ENCODE measurements at places on chromosomes 1 and 21.

GRCh38 chr1:218712677-218713076, 367.5 kb downstream of the TGFB2 start:
- DNase-seq: no peak

DNA sequence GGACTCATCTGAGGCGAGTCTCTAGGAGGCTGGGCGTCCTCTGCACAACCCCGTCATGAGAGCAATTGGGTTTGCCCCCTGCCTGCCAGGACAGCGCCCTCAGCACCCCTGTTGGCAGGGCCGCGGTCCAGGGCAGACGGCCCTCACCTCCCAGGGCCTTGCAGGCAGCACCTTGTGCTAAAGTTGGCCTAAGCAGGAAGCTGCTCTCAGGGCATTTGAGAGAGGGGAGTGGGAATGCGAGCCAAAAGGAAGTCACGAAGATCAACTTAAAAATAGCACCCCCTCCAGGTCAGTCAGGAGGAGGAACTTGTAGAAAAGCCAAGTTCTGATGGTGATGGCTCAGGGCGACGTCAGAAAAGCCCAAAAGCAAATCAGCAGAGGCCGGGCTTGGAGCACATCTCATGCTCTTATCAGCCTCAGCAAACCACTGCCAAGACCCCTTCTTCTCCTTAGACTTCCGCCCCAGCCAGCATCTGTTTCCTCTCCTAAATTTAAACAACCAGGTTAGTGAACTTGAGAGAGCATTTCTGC, 12.6 kb upstream of the ADORA3 start:
- no peak for DNase-seq

GRCh38 chr1:42322577-42322976, 12.5 kb downstream of the FOXJ3 start:
- DNase-seq: no peak

DNA sequence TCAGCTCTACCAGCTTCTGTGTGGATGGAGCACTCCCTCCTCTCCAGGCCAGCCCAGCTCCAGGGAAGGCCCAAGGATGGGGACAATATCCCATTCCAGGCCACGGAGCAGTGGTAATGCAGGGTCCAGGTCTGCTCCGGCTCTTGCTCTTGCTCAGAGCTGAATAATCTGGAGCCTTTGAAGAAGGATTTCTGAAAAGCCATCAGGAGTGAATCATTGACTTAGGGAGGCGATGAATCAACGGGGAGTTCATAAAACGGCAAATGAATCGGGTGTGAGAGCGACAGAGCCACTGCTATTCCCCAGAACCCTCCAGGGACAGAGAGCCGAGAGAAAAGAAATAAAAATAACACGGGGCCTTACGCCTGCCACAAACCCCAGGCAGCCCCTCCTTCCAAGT, 7.7 kb downstream of the POU3F1 start:
- no peak for DNase-seq

DNA sequence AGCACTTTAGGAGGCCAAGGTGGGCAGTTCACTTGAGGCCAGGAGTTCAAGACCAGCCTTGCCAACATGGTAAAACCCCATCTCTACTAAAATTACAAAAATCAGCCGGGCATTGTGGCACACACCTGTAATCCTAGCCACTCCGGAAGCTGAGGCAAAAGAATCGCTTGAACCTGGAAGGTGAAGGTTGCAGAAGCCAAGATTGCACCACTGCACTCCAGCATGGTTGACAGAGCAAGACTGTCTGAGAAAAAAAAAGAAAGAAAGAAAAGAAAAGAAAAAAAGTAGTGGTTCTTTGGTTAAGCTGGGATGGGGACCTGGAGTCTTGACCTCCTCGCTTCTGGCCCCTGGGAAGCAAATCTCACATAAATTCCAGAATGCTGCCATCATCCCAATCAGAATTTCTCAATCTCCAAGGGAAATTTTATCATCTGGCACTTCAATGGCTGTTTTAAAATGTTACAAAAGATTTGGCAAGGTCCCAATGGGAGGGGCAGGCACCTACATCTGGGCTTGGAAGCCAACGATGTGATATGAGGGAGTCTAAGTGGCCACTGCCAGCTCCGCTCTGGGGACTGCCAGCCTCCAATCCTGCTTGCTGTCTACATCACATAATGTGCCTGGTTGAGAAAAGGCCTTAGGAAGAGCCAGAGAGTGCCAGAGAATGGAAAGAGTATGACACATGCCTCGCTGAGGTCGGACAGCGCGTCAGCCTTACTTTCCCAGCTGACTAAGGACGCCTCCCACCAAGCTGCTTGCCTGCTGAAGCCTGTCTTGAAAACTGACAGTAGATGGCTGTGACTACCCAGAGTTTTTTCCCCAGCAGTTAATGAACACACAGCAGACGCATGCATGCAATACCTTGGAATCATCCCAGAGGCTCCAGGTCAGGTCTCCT, 42.1 kb upstream of the SRP9 start:
- no peak for DNase-seq

DNA sequence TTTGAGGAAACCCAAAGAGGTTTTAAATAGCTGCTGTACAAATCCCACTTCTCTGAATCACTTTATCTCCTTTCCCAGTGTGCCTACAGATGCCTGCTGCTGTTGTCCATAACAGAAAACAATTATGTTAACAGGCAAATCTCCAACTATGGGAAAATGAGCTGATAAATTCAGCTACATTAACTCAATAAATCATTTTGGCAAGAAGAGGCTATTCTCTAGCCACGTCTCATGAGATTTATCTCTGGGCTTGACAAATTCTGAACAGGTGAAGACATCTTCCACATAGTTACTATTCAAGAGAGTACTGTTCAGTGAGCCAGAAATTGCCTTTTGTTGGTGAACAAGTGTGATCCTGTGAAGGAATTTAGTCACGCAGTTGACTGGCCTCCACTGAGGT, 327.1 kb upstream of the FMN2 start:
- DNase-seq: no peak

DNA sequence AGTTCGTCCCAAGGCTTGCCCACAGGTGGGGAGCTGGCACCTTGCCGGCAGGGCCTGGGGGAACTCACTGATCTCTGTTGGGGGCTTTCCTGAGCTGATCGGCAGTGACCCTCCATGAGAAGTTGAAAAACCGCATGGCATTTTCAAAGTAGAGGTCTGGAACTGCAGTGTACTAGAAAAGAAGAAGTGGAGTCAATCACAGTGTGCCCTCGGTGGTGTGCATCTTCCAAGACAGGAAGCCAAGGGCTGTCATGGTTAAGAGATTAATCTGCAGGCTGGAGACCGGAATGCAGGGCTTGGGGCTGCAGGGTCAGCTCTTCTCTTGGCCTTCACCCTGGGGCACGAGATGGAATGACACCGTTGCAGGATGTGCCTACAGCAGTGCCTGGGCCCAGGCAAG, 56.8 kb downstream of the ECE1 start:
- DNase-seq: no peak

DNA sequence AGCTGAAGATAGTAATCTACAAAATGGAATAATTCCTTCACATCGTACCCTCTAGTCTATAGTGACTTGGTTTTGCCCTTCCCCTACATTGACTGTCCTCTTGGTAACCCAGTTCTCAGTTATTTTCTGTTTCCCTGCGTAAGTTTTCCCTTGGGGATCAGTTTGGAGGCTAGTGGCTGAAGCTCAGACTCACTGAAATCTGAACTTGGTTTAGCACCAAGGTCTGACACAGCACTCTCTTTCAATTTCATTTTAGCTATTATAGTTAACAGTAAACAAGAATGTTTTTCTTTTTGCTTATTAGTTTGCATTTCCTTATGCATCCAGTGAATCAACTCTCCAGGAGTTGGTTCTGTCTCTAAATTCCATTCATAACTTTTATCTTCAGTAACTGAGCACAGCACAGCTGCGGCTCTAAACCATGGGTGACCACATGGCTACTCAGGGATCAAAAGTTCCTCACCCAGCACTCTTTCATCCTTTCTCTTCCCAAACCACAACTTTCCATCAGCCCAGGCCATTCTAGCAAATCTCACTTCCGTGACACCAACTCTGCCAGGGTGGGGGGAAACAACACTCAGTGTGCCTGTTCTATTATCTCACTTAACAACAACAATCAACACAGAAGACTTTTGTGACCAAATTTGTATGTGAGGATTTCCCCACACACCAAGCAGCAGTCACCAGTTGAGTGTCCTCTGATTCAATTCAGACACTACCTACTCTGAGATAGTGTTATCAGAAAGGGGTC, 17.6 kb upstream of the IFI6 start:
- no peak for DNase-seq

- DNase-seq: no peak
Measured at GRCh38 chr1:99627615-99628014, 18.3 kb upstream of the PALMD start.

GRCh38 chr1:209567698-209568175, 15.8 kb upstream of the CAMK1G start:
- DNase-seq: no peak

GRCh38 chr1:205293350-205294074, 28.0 kb downstream of the NUAK2 start:
- DNase-seq: no peak

DNA sequence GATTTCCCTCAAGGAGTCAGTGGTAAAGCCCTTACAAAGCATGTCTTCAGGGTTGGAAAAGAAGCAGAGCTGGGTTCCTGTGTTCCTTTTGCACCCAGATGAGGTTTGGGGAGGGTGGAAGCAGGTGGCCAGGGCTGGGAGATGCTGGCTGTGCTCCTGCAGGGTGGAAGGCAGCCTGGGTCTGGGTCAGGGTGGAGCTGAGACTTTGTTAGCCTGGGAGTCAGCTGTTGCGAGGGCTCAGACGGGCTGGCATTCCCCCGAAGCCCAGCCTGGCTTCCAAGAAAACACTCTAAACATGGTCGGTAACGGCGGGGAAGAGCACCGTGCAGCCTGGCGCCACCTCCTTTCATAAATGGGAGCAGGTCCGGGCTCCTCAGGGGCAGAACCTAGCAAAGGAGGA, 43.7 kb upstream of the EPS8L3 start:
- no peak for DNase-seq

- DNase-seq: no peak
Measured at GRCh38 chr1:223374064-223374610, 10.2 kb upstream of the SUSD4 start.

DNA sequence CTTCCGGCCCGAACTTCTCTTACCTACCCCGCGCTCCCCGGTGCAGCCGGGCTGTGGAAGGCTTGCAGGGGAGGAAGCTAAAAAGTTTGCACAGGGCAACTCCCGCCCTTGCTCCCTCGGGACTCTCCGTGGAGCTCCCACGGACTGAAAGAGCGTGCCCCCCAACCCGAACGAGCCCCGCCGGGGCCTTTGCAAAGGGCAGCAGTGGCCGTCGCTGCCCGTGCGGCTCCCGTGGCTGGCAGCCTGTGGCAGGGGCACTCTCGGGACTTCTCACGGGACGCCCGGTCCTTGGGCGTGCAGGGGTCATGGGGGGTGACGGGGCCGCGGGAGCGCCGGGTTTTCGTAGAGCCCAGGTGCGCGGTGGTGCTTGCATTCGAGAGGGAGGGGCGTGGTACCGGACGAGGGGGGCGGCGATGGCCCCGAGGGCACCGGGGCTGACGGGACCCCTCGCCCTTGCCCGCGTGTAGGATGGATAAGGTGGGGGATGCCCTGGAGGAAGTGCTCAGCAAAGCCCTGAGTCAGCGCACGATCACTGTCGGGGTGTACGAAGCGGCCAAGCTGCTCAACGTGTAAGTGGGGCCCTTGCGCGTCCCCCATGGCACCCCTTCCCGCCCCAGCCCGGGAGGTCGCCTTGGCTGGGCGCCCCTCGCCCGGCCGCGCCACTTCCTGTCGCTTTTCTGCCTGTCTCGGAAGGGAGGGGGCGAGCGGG, 711 bp downstream of the GADD45A start:
- peak; percentile 53 for DNase-seq
